ENCODE measurements at places on chromosomes 12 and 14. TPM values are rescaled to one million over a fixed set of nuclear protein-coding genes. Genes with fewer than 3 reads are reported as not detected.

- H3K36me3 ChIP-seq, result peaks cover 6% of the 10 kb centered on the region
- no peaks in the 10 kb centered on the region for H3K27me3 ChIP-seq
- DNase-seq, result no peak
- no peak overlapping the region for H3K27ac ChIP-seq
- H3K4me3 ChIP-seq, result no peak overlapping the region
- H3K4me1 ChIP-seq, result peaks cover 27% of the 10 kb centered on the region
Observed at GRCh38 chr14:63493246-63493645, 49.9 kb downstream of the PPP2R5E start.

SPIC gene
- total RNA-seq, result not detected

GRCh38 chr12:645563-646071 is 17.6 kb downstream of the NINJ2 start:
- DNase-seq, result peak; percentile 25
- H3K27me3 ChIP-seq, result no peaks in the 10 kb centered on the region
- H3K4me3 ChIP-seq, result no peak overlapping the region
- no peak overlapping the region for H3K27ac ChIP-seq
- no peaks in the 10 kb centered on the region for H3K36me3 ChIP-seq

- H3K4me1 ChIP-seq, result peaks cover 4% of the 10 kb centered on the region
- H3K27me3 ChIP-seq, result no peaks in the 10 kb centered on the region
- no peak overlapping the region for H3K27ac ChIP-seq
- H3K4me3 ChIP-seq, result no peak overlapping the region
- no peak for DNase-seq
Observed at GRCh38 chr12:53169644-53170043, 10.9 kb upstream of the ZNF740 start.

- no peak for DNase-seq
- peaks cover 2% of the 10 kb centered on the region for H3K27me3 ChIP-seq
- H3K27ac ChIP-seq, result no peak overlapping the region
- no peak overlapping the region for H3K4me3 ChIP-seq
- H3K4me1 ChIP-seq, result no peaks in the 10 kb centered on the region
- no peaks in the 10 kb centered on the region for H3K36me3 ChIP-seq
Observed at GRCh38 chr12:33988913-33989312, 33.4 kb upstream of the ALG10 start.

DNA sequence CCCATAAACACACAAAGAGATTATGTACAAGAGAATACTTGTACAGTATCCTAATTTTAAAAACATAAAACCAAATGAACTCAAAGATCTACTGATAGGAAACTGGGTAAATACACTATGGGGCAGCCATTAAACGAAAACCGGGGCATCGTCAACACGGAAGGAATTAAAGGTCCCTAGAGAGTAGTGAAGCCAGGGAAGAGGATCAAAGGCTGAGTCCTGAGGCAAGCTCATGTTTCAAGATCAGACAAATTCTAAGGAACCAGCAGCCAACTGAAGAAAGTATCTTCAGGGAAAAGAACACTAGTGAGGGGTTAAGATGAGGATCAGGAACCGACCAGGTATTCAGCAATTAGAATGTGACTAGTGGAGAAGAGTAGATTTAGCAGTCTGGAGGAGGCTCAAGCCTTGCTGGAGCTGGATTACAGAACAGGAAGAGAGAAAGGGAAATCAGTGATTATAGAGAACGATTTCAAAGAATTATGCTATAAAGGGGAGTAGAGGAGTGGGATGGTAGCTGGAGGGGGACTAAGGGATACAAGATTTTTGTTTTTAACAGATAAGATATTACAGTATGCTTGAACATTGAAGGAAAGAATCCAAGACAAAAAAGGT is 23.7 kb downstream of the SEL1L start:
- no peak overlapping the region for H3K4me3 ChIP-seq
- no peak for DNase-seq
- no peak overlapping the region for H3K27ac ChIP-seq
- peaks cover 29% of the 10 kb centered on the region for H3K4me1 ChIP-seq
- no peaks in the 10 kb centered on the region for H3K27me3 ChIP-seq

DDHD1 gene
- total RNA-seq, result 40.6 TPM

LBHD2 gene
- not detected for total RNA-seq

DNA sequence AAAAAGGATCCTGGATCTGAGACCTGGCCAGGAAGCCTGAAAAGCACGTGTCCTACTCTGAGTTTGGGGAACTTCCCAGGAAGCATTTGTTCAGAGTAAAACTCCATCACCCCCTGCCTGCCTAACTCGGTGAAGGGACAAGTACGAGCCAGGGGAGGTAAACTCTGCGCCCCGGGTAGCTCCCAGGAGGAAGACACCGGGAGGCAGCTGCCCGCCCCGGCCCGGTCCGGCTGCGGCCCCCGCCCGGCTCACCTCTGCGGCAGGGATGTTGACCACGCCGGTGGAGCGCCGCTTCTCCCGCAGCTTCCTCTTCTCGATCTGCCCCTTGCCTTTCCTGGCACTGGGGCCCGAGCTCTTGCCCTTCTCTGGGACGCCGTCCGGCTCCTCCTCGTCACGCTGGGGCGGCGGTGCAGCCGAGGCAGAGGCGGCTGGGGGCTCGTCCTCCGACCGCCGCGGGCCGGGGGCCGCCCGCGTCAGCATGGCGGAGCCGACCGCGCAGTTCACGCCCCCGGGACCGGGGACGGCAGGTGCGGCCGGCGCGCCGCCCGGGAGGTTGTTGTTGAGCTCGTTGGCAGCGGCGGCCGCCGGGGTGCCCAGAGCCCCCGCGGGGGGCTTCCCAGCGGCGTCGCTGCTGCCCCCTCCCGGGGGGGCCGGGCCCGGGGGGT is 1.2 kb downstream of the PAWR start:
- H3K4me3 ChIP-seq, result peak overlapping the region; percentile 72
- peak; percentile 18 for DNase-seq
- no peak overlapping the region for H3K27ac ChIP-seq
- no peaks in the 10 kb centered on the region for H3K36me3 ChIP-seq
- peaks cover 50% of the 10 kb centered on the region for H3K27me3 ChIP-seq

KRT83 gene
- not detected for total RNA-seq

DNA sequence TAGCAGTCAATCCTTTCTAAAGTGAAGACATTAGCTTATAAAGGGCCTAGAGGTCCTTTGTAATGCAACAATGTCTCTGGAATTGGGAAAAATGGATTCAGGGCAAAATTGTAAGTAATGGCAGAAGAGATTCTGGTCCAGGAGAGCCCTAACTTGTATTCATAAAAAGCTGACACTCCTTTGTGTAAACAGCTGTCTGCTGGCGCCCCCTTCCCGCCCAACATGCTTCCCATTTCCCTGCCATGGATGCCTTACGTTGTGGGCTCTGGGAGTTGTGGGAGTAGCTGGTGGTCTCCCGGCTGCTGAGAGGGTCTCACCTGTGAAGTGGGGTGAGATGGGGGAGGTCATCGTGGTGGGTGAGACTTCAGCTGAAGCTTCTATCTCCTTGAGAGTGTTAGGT is 2.3 kb downstream of the ACRBP start:
- no peak overlapping the region for H3K4me3 ChIP-seq
- H3K27me3 ChIP-seq, result no peaks in the 10 kb centered on the region
- H3K4me1 ChIP-seq, result peaks cover 5% of the 10 kb centered on the region
- H3K27ac ChIP-seq, result no peak overlapping the region

DNA sequence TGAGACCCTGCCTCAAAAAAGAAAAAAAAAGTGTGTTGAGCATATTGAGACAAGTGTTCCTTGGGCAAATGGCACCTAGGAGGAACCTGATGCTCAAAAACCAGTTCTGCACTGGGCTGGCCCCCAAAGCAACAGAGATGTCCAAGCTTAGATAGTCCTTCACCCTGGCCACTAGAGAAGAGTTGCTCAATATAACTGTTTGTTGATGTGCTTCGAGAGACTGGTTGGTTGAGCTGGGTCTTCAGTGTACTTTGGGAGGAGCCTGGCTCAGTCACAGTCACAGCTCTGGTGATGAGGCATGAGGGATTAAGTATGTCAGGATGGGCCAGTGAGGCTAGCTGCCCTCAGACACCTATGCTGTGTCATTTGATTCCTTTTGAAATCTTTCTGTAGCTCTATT is 38.0 kb downstream of the SLC2A14 start:
- DNase-seq, result no peak
- no peak overlapping the region for H3K4me3 ChIP-seq
- no peaks in the 10 kb centered on the region for H3K36me3 ChIP-seq
- H3K4me1 ChIP-seq, result no peaks in the 10 kb centered on the region

Measured in activated CD4-positive, alpha-beta memory T cell treated with anti-CD3 and anti-CD28 coated beads for 36 hours (primary cell).